ENCODE measurements at places on chromosomes 12 and 14.

DNA sequence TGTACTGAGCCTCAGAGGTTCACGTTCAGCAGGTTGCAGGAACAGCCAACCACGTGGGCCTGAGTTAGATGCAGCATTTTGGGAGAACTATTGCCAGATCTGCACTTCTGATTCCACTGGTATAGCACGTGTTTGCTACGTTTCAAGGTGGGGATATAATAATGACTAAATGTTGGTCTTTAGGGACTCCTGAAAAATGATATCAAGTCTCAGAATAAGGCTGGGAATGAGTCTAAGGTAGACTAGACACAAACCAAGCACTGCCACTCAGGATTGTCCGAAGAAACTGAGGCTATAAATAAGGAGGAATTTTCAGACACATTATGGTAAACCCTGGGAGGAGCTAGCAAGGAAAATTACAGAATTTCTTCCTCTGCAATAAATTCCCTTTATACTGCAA is 98.1 kb downstream of the ESR2 start:
- DNase-seq: no peak

- DNase-seq: no peak
Observed at GRCh38 chr12:29662734-29663323, 120.9 kb downstream of the TMTC1 start.

DNA sequence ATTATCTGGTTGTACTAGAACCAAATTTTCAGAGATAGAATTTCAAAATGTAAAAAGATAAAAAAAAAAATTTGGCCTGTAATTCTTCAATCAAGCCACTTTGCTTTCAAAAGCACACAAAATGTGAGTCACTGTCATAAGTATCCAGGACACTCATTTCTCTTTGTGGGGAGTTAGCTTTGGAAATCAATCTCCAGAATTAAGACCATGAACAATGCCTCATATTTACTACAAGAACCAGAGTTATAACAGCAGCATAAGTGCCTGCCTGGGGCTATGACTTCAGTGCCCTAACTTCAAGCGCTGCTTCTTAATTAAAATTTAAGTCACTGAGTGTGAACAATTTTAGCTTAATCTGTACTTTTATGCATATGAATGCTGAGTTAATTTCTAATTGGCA is 162.1 kb downstream of the C12orf42 start:
- DNase-seq: peak; percentile 52

DNA sequence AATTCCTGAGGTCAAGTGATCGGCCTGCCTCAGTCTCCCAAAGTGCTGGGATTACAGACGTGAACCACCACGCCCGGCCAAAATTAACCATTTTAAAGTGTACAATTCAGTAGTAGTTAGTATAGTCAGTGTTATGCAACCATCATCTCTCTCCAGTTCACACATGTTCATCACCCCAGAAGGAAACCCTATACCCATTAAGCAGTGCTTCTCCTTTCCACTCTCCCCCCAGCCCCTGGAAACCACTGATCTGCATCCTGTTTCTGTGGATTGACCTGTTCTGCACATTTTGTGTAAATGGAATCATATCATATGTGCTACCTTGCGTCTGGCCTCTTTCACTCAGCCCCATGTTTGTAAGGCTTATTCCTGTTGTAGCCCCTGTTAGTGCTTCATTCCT is 52.2 kb downstream of the PHETA1 start:
- no peak for DNase-seq

- peak; percentile 55 for DNase-seq
Observed at GRCh38 chr12:26416550-26416949, 221.2 kb downstream of the SSPN start.

- peak; percentile 54 for DNase-seq
Observed at GRCh38 chr14:73472185-73473114, 14.1 kb upstream of the NUMB start.

- peak; percentile 58 for DNase-seq
Observed at GRCh38 chr14:90061685-90062126, at the start of gene KCNK13. Gene KCNK13 (plus strand): TSS chr14:90061994. CDS start chr14:90062206, 212 bp downstream.

DNA sequence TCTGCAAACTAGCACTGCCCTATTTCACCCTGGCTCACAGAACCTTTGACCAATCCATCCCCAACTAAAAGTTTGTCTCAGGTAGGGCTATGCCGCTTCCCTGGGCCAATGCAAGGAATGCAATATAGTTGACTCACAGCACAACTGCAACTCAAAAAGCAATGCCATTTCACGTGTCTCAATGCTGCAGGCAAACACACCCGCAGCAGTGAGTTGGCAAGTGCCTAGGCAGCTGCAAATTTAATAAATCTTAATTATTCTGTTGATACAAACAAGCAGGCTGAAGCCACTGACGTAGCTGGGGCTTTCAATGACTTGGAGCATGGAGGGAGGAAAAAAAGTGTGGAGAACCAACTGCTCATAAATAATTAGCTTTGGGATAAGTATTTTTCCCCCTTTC is 87.9 kb downstream of the SYNE3 start:
- no peak for DNase-seq

GRCh38 chr12:96212456-96213375 is 18.5 kb downstream of the ELK3 start:
- no peak for DNase-seq

GRCh38 chr12:39595928-39596327 is 23.7 kb downstream of the ABCD2 start:
- no peak for DNase-seq

DNA sequence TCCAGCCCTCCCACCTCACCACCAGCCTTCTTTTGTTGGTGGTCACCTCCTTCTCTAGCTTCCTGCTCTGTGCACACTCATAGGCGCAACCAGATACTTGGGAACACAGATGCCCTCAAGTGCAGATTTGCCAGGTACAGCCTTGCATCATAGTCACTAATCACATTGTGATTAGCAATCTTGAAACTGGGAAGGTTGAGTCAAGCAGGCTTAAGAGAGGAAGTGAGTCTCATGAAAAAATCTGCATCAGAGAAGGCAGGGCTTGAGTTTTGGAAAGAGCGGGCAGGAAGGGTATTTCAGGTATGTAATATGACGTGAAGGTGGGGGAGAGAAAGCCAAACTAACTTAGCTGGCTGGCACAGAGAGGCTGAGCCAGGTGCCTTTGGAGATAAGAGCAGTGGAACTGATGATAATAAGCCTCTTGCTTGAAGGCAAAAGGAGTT is 2.7 kb upstream of the RABGGTA start:
- no peak for DNase-seq

DNA sequence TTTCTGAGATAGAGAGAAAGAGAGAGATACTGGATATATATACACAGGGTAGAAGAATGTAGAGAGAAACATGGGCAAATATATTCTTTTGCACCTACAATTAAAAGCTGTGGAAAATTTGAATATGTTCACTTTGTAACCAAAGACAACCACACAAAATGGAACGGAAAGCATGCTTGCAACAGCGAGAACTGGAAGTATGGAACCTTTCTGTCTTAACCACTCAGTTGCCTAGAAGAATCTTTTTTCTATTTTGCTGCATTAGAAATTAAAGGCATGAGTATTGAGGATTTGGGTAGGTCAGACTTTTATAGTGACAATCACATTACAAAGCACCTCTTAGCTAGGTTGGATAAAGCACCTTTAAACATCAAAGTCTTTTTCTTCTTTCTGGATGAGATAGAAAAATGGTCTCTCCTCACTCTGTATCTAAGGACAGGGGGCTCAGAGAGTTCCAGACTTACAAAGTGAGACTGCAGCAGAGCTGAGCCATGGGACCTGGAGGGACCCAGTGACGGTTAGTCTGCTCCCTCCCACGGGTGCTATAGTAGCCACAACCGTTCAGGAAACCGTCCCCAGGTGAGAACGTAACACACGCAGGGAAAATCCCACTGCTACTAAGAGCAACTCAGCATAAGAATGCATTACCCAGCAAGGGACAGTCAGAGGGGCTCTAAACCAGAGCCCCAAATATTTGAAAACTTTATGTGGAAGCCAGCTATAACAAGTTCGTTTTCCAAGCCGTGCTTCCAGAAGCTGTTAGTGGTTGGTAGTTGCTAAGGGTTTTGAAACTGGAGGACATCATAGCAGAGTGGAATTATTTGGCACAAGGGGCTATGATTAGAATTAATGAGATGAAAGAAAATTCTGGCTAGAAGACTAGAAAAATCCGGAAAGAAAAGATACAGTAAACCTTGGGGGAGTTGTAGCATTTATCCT is 97.1 kb downstream of the DAD1 start:
- DNase-seq: no peak

DNA sequence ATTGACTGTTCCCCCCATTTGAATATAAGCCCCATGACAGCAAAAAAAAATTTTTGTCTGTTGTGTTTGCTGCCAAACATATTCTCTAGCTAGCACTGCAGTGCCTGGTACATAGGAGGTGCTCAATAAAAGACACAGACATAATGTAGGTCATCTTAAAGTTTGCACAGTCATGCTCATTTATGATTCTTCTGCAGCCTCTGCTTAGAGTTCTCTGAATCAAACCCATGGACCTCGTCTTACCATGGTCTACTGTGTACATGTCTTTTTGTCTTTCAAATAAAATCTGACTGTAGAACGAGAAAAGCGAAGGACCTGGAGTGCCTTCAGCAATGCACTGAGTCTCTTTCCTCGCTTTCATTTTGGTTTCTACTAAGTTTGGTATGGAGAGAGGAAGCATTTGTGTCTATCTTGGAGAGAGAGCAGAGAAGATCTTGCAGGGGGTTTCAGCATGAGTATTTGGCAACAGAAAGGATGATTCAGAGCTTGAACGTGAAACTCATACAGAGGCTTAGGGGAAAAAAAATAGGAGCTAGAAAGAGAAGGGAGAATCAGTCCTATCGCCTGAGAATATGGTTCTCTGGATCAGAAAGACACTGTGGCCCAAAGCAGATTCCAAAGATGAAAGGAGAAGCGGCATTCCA is 38.8 kb upstream of the TMCC3 start:
- DNase-seq: no peak

GRCh38 chr12:51971679-51972421 is 20.4 kb downstream of the ACVR1B start:
- no peak for DNase-seq

GRCh38 chr14:54804538-54805041 is 98.0 kb downstream of the GCH1 start:
- peak; percentile 65 for DNase-seq

DNA sequence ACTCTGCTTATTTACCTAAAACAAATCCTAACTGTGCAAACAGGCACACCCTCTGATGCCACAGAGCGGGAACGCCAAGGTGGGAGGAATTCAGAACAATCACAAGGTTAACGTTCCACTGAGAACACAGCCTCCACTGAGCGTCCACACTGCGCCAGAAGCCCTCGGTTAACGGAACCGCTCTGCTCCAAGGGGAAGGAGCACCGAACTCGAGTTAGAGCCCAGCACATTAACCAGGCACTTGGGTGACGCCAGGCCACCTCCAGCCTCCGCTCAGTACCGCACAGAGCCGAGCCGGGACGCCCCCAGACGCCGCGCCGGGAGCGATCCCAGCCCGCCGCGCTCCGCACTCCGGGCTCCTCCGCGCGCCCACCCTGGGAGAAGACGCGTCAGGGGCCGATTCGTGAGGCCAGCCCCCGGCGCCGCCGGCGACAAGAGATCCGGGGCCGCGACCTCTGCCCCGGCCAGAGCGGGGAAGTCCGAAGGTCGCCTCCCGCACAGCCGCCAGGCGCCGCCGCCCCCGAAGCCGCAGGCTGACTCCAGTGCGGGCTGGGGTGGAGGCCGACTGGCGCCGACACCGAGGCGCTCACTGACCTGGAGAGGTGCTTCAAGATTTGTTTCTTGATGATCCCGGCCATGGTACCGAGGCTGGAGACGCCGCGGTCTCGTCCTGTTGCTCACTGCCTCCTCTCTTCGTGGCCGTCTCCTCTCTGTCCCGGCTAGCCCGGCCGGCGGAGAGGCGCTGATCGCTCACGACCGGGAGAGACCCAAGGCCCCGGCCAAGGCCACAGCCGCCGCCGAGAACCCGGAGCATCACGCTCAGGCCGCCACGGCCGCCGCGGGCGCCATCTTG is 450 bp downstream of the BLTP3B start:
- DNase-seq: peak; percentile 63

DNA sequence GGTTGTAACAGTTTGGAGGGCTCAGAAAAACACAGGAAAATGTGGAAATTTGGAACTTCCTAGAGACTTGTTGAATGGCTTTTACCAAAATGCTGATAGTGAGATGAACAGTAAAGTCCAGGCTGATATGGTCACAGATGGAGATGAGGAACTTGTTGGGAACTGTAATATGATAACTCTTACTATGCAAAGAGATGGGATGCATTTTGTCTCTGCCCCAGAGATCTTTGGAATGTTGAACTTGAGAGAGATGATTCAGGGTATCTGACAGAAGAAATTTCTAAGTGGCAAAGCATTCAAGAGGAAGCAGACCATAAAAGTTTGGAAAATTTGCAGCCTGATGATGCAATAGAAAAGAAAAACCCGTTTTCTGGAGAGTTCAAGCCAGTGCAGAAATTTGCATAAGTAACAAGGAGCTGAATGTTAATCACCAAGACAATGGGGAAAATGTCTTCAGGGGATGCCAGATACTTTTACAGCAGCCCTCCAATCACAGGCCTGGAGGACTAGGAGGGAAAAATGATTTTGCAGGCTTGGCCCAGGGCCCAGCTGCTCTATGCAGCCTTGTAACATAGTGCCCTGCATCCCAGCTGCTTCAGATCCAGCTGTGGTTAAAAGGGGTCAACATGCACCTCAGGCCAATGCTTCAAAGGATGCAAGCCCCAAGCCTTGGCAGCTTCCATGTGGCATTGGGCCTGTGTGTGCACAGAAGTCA is 572.7 kb upstream of the ATP2B1 start:
- no peak for DNase-seq

DNA sequence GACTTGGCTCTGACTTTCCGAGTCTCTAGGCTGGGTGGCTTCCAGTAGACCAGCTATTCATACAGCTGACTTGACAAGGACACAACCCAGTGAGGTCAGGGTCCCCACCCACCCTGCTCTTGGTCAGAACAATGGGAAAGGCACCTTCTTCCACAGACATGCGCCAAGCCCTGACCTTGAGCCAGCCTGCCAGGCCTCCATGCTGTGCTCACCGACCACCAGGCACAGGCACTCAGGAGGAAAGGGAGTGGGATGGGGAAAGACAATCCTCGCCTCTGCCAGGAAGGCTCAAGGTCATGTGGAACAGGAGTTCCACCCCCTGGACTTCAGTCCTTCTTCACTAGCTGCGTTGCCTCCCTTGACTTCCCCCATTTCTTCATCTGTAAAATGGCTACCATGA is 31.4 kb downstream of the GALNT16 start:
- no peak for DNase-seq

GRCh38 chr12:62684570-62685295 is 218.1 kb downstream of the MON2 start:
- DNase-seq: no peak

- DNase-seq: peak; percentile 55
Observed at GRCh38 chr12:57765003-57765697, 1.7 kb downstream of the CYP27B1 start.

DNA sequence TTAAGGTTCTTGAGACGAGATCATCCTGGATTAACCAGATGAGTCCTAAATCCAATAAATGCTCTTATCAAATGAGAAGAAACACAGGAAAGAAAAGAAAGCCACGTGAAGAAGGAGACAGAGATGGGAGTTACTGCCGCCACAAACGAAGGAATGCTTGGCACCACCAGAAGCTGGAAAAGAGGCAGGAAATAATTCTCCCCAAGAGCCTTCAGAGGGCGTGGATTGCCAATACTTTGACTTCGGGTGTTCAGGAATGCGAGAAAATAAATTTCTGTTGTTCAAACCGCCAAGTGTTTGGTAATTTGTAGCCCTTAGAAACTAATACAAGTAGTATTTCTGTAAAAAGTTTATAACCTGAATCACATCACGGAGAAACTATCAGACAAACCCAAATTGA is 31.3 kb downstream of the ABCD2 start:
- no peak for DNase-seq

GRCh38 chr12:129961091-129961490 is 57.3 kb upstream of the TMEM132D start:
- DNase-seq: no peak
